ENCODE measurements at places on chromosomes 2 and 18.

GRCh38 chr18:35415511-35416073 is 38.5 kb upstream of the ZNF396 start:
- peak; percentile 32 for DNase-seq

DNA sequence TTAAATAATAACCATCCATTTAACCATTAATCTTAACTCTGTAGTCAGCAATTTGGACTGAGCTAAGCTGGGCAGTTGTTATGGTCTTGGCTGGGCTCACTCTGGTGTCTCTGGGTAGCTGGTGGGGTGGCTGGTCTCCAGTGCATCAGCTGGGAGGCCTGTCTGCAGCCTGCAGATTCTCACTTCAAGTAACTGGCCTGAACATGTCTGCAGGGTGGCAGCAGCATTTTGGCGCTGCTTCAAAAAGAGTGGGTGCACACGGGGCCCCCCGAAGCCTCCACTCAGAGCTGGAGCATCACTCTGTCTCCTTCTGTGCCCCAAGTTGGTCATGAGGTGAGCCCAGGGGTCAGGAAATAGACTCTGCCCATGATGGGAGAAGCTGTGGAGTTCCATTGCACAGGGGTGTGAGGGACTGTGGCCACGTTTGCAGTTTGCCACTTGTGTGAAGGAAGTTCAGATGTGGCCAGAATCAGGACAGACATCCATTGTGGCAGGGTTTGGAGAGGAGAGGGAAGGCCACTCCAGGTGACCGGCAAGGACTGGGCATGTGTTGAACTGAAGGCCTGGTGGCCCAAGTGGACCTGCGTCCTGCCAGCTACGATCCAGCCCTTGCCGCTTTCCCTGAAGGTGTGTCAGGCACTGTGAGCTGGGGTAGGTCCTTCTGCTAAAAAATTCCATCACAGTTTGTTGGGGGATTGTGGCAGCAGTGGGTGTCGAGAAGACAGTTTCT is 4.9 kb upstream of the ALLC start:
- DNase-seq, result no peak

GRCh38 chr2:118747066-118747465 is 100.4 kb downstream of the EN1 start:
- DNase-seq, result no peak

- DNase-seq, result no peak
These were observed 123.2 kb downstream of the TMEM17 start for GRCh38 chr2:62382757-62383156.

DNA sequence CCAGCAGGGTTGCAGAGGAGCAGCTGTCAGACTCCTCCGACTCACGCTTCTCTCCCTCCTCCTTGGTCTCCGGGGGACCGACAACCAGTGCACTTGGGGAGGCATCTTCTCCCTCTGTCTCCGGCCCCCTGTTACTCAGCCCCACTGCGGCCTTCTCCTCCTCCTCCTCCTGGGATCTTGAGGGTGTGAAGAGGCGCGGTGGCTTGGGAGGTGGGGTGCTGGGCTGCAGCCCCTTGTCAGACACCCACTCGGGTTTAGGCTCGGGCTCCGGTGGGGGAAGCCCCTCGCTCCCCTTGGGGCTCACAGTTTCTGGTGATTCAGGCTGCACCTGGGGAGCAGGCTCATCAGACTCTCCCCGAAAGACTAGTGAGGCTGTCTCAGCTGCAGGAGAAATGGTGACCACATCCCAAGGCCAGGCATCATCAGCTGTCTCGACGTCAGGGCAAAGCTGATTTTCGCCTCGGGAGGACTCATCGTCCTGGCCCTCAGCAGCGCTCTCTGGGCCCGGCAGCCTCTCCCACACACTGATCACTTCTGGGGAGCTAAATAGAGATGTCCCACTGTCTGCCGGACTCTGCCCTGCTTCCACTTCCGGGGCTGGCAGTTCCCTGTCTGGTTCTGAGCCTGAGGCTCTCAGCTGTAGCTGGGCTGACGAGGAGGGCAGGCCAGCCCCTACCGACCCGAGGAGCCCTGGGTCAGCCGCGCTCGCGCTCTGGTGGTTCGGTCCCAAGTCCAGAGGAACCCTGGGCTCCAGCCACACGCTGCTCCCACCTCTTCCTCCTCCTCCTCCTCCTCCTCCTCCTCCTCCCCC is 9.0 kb upstream of the SFXN5 start:
- DNase-seq, result no peak

- DNase-seq, result peak; percentile 37
These were observed 49.8 kb upstream of the OTX1 start for GRCh38 chr2:63000801-63001200.

GRCh38 chr2:48755473-48755872 is at the start of gene LHCGR:
LHCGR (minus strand) TSS chr2:48755724; CDS start chr2:48755671, 53 bp downstream.
- no peak for DNase-seq

GRCh38 chr2:36859366-36859792 is 107.0 kb downstream of the STRN start:
- no peak for DNase-seq

DNA sequence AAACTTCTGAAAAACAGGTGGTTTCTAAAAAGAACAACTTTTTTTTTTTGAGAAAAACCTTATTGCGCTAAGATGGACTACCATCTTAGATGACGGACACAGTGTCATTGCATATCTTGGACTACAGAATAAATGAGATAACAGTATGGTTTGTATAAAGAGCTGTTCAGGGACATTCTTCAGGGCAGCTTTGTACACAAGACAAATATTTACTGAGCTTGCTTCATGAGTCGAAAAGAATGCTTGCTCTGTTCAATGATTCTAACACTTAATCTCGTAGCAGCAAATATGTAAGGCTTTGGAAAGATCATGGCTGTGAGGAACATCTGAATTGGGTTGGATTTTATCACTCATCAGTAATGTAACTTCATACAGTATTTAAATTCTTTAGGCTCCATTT is 282.5 kb upstream of the CWC22 start:
- no peak for DNase-seq

- no peak for DNase-seq
These were observed 12.5 kb downstream of the MOCOS start for GRCh38 chr18:36199691-36200295.

GRCh38 chr2:18645315-18645714 is 55.9 kb upstream of the NT5C1B start:
- no peak for DNase-seq

GRCh38 chr2:55862673-55863390 is 60.8 kb downstream of the EFEMP1 start:
- peak; percentile 100 for DNase-seq

DNA sequence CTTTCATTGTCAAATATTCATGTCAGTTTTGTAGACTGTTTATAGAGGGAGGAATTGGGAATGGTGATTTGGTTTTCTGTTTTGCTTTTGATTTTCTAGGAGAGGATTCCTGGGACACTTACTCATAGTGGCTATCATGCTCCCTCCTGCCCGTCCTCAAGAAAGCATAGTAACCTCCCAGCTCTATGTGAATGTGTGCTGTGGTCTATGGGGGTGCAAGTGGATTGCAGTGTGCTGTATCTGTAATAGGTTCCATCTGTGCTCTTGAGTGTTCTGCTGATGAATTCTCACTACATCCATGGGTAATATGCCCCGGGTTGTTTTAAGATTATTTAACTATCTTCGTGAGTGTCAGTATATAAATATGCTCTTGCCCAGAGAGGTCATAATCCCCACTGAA is 811.3 kb downstream of the CNTNAP5 start:
- DNase-seq, result peak; percentile 30

DNA sequence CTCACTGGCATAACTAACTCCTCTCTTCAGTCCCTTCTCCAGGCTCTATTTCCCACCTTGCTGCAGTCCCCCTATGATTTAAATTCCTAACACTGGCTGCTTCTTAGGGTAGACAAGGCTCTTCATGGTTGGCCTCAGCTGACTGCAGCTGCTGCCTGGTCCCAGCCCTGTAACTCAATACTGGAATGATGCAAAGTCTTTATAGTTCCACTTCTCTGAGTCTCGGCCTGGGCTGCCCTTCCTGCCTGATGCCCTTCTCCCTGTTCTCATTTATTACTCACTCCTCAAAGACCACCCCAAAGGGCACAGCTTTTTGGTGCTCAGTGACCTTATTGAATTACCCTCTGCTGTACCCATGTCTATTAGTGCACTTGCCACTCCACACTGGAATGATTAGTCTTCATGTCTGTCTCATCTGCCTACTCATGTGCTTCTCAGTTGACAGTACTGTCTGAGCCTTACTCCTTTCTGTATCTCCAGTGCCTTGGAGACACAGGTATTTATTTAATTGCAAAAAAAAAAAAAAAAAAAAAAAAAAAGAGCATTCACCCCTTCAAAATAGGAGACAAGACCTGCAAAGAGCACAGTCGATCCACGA is 199.4 kb upstream of the REV1 start:
- DNase-seq, result no peak

DNA sequence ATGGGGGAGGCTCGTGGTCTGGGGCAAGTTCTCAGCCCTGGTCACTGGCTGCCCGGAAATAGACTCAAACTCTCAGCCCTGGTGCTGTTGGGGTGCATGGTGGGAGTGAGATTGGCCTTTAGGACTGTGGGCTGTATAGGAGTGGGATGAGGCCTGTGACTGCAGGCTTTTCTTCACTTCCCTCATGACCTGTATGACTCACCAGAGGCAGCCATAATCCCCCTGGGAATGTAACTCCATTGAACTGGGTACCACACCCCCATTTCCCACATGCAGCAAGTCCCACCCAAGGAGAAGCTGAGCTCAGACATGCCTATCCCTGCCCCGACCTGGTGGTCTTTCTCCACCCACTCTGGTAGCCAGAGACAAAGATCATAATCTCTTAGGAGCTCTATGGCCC is 177.7 kb upstream of the OSR1 start:
- peak; percentile 33 for DNase-seq

GRCh38 chr2:36246320-36246990 is 109.1 kb upstream of the CRIM1 start:
- DNase-seq, result no peak

DNA sequence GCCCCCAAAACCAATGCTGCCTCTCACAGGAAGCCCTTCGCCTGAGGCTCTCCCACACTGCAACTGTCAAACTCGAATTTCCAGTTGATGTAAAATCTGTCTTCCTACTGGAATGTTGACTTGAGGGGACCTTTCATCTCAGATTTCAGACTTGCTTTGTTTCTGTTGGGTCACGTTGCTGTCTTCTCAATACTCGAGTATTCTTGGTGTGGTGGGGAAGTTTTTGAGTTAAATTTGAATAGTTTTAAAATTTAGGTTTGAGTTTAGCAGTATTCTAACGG is 50.8 kb downstream of the AGAP1 start:
- no peak for DNase-seq

- DNase-seq, result no peak
These were observed 56.5 kb downstream of the KYNU start for GRCh38 chr2:142933916-142934315.

- no peak for DNase-seq
These were observed 91.4 kb upstream of the PXDN start for GRCh38 chr2:1835581-1836201.

- peak; percentile 14 for DNase-seq
These were observed 50.0 kb downstream of the MC4R start for GRCh38 chr18:60322591-60322990.

DNA sequence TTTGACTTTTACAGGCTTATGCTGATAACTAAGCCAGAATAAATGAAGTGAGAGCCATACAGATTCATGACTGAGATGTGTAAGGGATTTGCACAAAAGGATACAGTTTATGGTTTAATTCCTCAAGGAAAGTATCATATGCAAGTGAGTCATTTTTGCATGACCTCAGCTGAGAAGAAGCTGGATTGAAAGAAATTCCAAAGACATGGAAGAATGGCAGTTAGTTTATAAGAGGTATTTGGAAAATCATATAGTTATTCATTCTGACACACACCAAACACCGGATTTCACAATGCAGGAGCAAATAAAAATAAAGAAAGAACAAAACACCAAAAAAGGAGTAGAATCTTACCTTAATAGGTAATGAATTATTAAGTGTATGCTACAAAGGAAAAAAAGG is 83.2 kb upstream of the RND3 start:
- DNase-seq, result peak; percentile 96

DNA sequence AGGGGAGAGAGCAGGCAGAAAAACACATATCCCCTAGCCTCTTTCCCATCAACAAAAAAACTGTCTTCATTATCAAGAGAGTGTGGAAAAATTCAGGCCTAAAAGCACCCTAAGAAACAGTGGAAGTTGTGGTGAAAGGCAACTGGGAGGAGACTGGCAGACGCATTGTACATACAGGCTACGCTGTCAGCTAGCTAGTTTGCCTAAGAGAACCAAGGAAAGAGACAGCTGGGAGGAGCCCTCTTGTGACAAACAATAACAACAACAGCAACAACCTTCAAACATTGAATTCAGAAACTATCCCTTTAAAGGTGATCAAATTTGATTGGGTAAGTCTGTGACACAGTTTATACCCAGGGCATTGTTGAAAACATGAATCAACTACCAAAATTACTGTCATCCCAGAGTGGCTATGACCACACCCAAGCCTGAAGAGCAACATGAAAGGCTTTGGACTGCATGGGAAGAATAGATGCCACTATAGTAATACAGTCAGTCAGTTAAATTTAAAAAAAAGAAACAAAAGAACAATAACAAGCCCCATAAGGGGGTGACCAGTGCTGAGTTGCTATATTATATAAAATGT is 88.9 kb upstream of the CRIM1 start:
- no peak for DNase-seq

GRCh38 chr18:3902676-3903075 is 452.7 kb downstream of the TGIF1 start:
- DNase-seq, result peak; percentile 65

DNA sequence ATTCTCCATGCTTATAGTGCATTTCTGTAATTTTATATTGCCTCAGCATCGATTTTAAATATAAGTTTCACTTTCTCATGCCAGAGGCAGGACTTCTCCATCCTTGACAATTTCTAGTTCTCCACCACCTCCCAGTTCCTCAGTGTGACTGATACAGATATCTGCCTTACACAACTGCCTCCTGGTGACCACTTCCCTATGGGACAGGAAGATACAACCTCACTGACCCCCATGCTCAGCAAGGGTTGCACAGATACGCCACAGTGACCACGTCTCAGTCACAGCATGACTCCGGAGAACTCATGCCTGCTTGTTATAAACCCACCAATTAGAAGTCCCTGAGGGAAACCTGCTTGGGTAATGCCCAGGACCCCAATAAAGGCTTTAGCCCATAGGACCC is 284.0 kb upstream of the MC4R start:
- DNase-seq, result no peak

DNA sequence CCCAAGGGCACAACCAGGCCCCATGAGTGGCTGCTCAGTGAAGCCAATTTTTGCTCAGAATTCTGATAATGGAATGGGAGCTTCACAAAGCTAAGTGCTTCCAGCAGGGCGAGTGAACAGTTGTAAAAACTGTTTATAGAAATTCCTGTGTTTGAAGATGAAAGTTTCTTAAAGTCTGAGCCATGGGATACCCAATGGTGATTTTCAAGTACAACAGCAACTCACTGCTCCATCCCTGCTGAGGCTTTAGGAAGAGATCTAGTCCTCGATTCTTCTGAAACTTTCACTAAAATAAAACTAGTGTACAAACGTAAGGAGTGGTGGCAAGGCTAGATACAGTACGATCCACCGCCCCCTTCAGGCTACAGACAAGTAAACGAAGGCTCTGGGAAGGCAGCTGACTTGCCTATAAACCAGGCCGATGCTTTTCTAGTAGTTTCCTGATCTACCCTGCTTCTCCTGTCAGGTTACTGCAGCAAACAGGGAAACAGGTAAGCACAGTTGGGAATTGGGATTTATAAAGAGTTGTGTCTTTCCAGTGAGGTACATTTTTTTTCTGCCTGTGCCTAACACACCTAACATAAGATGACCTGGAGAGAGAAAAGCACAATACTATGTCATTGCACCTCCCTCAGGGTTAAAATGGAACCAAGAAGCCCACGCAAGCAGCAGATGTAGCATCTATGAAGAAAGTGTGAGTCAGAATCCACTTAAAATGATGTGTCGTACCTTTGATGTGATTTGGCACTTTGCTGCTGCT is 108.7 kb downstream of the UXS1 start:
- DNase-seq, result peak; percentile 19
